HTR-8/SVneo (cell line): ENCODE measurements at places on chromosomes 12 and 14.
A peak's percentile ranks its signal among the peaks of the same experiment; 100 is the strongest.

DNA sequence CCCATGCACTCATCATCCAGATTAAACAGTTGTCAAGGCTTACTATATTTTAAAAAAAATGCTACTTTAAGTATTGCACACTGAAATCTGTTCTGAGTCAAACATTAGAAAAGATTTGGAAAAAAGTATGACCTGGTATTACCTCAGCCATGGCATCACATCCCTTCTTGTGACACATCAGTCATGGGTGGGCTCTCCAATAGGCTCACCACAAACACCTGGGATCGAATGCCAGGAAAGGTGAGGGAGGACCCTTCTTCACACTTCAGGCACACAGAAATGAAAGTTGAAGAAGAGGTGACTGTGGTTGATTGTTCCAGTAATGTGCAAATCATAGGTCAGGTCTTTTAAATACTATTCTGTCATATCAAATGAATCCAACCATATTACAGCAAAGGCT, 36.6 kb upstream of the GZMB start:
- no peak for DNase-seq

DNA sequence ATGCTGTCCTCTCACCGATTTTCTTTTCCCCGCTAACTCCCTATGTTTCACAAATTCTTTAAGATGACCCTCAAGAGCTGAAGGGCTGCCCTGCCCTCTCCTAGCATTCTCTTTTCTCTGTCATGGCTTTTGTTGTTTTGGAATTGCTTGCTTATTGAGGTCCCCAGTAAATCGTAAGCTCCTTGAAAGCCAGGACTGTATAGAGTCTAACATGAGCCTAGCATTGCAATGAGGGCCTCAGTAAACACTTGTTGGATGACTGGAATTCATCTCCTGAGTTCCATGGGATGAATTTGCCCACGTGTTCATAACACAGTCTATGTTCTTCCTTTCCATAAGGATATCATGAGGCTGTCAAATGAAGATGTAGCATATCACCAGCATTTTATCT, 92.2 kb downstream of the APAF1 start:
- no peak for DNase-seq

DNA sequence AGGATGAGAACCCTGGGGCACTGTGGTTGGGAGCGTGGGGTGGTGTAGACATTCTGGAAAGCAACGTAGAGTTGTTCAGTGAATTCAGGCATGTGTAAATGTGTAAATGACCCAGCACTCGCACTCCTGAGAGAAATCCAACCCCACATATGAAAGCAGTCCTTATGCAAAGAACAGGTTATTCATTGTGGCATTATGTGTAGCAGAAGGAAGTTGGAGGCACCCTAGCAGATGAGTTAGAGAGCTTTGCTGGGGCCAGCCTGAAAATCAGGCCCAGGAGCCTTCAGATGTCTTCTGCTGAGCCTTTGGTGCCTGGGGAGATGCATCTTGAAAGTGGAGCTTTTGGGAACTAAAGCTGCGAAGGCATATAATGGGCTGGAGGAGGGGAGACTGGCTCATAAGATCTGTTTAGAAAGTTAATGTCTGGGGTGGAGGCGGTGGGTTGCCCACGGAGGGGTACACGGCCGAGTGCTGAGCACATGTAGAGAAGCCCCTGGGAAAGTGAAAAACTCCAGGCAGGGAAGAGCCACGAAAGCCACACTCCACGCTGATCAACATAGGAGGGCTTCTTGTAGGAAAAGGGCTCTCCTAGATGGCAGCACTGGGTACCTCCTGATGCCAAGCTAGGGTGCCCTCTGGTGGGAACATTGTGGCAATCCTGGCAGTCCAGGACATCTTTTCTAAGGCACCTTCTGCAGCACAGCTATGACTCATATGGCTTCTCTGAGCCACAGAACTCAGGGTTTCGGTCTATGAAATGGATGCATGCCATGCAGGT, 6.0 kb upstream of the KRT83 start:
- DNase-seq: peak; percentile 93

GRCh38 chr12:45872446-45872845, 117.9 kb downstream of the SCAF11 start:
- no peak for DNase-seq

DNA sequence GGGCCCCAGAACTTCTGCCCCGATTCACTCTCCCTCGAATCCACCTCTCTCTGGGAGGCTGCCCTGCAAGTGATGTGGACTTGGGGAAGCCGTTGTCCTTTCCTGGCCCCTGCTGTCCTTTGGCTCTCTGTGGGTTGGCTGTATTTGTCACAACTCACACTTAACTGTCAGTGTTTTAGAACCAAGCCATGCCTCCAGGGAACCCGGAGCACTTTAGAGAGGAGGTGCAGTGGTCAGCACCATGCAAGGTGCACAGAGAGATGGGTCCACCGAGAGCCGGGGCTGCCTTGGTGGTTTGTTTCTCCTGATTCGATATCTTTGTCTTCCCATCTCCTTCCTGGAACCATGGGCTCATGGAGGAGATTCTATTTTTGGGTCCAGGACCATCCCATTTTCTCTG, 129.5 kb upstream of the RTL1 start:
- DNase-seq: no peak

DNA sequence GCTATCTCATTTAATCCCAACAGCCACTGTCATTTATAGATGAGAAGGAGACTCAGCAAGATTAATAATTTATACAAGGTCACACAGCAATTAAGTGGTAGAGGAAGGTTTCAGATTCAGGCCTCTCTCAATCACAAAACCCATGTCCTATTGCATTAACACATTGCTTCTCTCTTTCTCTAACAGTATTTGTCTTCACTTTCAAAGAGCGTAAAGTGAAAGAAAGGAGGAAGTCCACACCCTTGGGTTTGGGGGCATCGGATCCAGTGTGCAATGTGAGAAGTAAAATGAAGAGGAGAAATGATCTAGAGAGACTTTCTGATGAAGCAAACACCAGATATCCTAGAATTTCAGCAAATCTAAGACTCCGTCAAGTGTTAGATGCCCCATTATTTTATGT, 7.0 kb upstream of the VRK1 start:
- DNase-seq: no peak

DNA sequence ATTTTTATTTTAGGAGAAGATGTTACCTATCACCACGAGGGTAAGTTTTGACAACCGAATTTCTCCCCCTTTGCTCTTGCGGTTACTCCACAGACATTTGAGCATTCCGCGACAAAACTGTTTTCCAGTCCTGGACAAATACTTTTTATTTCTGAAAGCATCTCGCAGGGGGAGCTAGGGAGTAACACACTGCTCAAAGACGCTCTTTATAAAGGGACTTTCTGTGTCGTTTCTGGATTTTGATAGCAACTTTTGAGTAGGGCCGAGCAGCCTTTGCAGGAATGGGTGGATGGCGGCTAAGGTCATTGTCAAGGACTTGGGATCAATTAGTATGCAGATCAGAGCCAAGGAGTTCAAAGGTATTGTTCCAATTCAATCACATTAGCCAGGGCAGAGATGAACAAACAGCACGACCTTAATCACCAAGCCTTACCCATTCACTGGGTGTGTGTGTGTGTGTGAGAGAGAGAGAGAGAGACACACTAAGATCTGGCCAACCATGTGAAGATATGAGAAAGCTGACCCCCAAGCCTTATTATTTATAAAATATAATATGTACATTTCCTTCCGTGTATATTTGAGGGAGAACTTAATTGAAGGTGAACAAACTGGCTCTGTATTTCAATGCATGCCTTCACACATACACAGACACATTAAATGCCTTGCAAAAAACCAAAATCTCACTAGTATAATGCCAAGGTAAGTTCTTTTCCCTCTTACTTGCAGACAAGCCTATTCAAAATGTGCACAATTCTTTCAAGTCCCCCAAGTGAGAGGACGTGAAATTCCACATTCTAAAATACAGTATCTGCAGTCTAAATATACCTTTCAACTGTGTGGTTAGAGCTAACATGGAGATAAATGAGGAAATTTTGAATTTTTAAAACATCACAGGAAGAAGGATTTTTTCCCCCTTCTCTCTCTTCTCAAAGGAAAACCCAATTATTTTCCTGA, 613.8 kb downstream of the VRK1 start:
- no peak for DNase-seq

- no peak for DNase-seq
Measured at GRCh38 chr12:32332446-32332845, 66.9 kb upstream of the FGD4 start.
